Stimulated activated CD4-positive, alpha-beta T cell treated with anti-CD3 and anti-CD28 coated beads, Interleukin-4, amount 100 ng/mL, for 4 hours (primary cell): ENCODE measurements at places on chromosomes 16 and 17.

DNA sequence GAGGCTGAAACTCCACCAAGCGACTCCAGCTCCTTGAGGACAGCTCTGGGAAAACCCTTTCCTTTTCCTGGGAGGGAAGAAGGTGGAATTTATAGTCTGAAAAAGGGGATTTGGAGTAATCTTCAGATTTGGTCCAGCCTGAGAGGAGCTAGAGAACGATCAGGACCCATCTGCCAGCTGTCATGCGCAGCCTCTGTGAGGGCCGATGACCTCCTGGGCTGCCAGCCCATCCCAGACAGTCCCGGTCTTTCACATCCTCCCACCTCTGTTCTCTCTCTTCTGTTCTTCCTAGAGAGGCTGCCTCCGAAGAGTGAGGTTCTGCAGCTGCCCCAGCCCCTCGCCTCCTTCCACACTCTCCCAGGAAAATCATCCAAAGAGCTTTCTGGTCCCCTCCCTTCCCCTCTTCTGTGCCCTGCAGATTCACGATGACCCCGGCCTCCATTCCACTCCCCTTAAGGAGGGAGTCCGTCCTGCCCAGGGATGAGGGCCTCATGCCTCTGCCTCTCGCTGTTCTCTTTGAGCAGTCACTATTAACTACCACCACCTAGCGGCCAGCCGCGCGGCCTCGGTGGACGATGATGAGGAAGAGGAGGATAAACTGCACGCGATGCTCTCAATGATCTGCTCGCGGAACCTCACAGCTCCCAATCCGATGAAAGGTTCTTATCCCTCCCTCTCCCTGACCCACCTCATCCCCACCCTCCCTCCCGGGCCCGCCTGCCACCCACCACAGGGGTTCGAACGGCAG lies 29.6 kb downstream of the SGSM2 start:
- DNase-seq: no peak

DNA sequence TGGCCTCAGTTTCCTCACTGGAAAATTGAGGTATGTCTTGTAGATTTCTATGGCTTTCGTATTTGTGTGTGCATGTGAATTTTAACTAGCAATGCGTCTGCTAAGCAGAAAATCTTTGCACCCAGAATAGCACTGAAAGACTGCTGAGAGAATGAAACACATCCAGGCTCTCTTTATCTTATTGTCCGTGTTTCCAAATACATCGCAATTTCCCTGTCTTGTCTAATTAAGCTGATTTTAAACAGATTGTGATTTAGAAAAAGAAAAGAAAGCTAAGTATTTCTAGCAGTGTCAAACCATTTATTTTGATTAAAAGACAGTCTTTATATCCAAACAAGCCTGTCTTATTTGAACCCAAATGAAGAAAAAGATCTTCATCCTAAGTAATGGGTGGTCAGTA lies 168.6 kb downstream of the PMP22 start:
- DNase-seq: no peak

DNA sequence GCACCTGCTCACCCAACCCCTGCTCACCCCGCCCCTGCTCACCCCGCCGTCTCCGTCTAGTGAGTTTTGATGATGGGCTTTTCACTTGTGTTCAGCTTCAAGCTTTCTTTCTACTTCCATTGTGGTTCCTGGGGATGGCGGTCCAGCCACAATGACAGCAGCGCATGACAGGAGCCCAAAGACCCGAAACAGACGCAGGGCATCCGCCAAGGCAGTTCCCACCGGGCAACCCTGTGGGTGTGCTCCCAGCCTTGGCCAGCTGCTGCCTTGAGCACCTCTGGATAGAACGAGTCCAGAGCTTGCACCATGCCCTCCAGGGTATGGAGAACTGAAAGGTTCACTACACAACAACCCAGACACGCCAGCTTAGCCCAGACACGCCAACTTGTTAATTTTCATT lies 92.9 kb upstream of the CHMP6 start:
- DNase-seq: no peak

DNA sequence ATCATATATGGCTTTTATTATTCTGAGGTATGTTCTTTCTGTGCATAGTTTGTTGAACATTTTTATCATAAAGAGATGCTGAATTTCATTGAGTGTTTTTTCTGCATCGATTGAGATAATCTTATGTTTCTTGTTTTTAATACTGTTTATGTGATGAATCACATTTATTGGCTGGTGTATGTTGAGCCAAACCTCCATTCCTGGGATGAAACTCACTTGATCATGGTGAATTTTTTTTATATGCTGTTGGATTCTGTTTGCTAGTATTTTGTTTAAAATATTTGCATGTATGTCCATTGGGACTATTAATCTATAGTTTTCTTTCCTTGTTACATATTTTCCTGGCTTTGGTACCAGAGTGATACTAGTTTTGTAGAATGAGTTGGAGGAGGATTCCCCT lies 500.2 kb downstream of the CDH11 start:
- DNase-seq: no peak

GRCh38 chr17:55350825-55351205 lies 70.8 kb downstream of the MMD start:
- DNase-seq: no peak

DNA sequence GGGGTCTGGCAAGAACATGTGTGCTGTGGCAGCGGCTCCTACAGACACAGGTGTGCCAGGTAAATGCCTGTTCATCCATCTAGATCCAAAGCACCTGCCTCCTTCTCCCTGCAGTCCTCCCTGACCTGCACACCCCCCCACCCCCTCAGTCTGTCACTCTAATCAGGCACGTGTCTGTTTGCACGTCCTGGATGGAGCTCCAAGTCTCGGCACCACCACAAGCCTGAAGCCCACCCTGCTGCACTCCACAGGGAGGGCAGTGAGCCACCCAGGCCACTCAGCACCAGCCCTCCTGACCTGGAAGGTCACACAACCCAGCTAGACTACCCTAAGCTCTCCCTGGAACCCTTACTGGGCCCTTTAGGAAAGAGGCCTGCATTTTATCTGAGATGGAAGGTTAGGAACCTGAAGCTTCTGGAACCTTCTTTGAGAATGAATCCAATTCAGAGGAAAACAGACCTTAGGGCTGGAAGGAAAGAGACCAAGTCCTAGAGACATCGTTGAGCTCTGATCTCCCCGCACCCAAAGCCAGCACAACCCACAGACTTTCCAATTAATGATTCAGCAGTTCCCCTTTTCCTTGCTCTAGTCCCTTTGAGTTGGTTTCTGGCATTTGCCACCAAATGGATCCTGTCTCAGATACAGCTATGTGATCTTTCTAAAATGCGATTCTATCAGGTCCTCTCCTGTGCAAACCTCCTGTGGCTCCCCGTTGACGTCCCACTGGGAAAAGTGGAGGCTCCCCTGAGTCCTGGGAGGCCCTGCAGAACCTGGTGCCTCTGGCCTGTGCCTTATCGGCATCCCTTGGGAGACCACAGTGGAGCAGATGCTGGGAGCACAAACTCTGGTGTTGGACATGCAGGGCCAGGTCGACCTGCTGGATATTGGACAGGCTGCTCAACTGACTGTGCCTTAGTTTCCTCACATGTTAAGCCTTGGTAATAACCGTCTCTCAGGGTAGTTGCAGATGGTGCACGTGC lies 67.9 kb downstream of the PRMT7 start:
- DNase-seq: no peak

- DNase-seq: no peak
Measured at GRCh38 chr17:15891318-15891717, 53.6 kb upstream of the ADORA2B start.

- no peak for DNase-seq
Measured at GRCh38 chr16:85670840-85671239, 17.9 kb downstream of the GINS2 start.

DNA sequence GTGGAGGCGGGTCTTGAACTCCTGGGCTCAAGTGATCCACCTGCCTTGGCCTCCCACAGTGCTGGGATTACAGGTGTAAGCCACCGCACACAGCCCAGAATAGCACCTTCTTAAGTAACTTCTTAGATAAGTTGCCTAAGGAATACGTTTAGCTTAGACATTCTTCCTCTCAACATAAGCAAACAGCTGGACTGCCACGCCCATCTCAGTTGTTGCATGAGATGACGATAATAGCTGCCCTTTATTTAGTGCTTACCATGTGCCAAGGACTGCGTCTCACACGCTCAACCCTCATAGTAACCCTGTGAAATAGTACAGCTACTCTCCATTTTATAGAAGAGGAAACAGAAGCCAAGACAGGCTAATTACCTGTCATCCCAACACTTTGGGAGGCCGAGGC lies 11.8 kb downstream of the HASPIN start:
- no peak for DNase-seq

DNA sequence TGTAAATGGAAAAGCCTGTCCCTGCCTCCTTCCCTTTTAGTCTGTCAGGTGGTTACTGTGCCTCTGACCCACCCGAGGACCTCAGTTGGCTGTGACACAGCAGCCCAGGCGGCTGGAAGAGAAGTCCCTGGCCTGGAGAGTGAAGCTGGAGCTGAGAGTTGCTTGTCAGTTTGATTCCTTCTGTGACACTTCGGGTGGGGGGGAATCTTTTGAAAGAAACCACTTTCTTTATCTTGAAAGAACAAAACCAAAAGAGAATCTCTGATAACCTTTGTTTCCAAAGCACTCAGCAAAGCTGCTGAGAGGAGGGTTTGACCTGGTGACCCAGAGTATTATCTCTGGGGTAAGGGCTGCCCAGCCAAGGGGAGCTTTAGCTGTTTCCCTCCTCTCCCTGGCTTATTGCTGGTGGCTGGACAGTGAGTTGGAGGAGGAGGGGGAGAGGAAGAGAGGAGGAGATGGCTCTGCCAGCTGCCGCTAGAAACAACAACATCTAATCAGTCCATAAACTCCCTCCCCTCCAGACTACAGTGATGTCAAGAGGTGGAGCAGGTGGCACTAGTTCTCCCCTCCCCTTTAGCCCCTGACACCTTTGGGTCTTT lies 34.0 kb downstream of the YPEL2 start:
- no peak for DNase-seq

DNA sequence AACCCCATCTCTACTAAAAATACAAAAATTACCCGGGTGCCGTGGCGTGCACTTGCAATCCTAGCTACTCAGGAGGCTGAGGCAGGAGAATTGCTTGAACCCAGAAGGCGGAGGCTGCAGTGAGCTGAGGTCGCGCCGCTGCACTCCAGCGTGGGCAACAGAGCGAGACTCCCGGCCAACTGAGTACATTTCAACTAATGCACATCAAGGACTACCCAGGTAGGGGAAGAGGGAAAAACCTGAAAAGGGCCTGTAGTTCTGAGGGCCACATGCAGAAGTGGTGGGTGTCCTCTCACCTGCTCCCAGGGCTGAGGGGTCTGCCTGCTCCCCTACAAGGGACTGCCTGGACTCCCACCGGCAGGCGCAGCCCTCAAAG lies 584 bp upstream of the SLC16A5 start:
- no peak for DNase-seq

- no peak for DNase-seq
Measured at GRCh38 chr17:64340557-64340956, 50.1 kb downstream of the PECAM1 start.
